H1 (cell line): ENCODE measurements at places on chromosomes 12 and 14. TPM values are rescaled to one million over a fixed set of nuclear protein-coding genes. Genes with fewer than 3 reads are reported as not detected.

DNA sequence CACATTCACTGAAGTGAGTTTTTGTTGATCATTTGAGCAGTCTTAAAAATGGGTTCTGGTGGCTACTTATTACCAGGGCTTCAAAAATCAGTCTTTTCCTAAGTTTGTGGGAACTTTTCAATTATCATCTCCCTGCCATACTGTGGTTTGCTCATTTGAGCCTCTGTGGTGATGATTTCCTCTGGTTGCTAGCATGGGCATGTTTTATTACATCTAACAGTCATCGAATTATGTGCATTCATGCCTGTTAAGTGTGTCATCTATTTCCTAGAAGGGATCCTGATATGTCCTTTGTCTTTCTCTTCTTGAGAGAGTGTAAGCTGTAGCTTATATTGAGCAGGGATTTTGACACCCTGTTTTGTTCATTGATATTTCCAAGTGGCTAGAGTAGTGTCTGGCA is 116.8 kb downstream of the WIF1 start:
- H3K27ac ChIP-seq, result no peak overlapping the region
- no peaks in the 10 kb centered on the region for H3K36me3 ChIP-seq
- DNase-seq, result no peak
- H3K4me1 ChIP-seq, result peaks cover 5% of the 10 kb centered on the region
- H3K4me3 ChIP-seq, result no peak overlapping the region

- no peaks in the 10 kb centered on the region for H3K27me3 ChIP-seq
- H3K36me3 ChIP-seq, result no peaks in the 10 kb centered on the region
- no peak overlapping the region for H3K4me3 ChIP-seq
- peaks cover 25% of the 10 kb centered on the region; the same call in 1 of the 2 replicates for H3K4me1 ChIP-seq
- DNase-seq, result no peak
- no peak overlapping the region for H3K27ac ChIP-seq
Observed at GRCh38 chr14:77043177-77043983, 14.9 kb upstream of the IRF2BPL start.

- no peaks in the 10 kb centered on the region for H3K27me3 ChIP-seq
- H3K27ac ChIP-seq, result no peak overlapping the region
- H3K4me3 ChIP-seq, result no peak overlapping the region
- no peaks in the 10 kb centered on the region for H3K36me3 ChIP-seq
- H3K4me1 ChIP-seq, result no peaks in the 10 kb centered on the region
Observed at GRCh38 chr12:39638178-39638577, 18.6 kb upstream of the ABCD2 start.

DNA sequence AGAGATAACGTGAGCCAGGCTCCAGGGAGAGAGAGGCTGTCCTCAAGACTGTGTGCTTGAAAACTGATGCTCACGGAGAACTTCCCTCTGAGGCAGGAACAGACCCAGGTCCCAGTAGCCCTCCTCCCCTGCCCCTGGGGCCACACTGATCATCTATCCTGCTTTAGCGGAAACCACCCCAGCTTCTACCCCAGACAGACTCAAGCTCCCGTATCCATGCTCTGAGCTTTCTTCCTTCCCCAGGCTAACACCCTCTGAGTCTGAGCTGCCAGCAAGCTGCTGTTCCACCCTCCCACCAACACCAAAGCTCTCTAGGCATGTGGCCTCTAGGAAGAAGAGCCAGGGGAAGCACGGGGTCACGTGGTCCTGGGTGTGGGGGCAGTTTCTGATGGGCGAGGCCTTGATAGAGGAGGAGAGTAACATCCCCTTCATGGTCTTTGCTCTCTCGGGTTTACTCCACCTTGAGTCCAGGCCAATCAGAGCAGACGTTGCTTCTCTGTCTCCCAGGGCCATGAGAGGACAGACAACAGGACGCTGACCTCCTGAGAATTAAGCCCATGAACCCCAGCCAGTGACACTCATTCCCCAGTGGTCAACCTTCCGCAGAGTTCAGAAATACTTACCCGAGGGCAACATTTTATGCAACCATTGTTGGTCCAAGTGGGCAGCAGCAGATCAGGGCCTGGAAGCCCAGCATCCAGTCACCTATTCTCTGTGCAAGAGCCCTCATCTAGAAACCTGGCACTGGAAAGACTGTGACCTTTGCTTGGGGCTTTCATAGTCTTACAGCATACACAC is 1.4 kb downstream of the PCK2 start:
- peak overlapping the region; percentile 77 for H3K4me3 ChIP-seq
- no peak for DNase-seq
- peaks cover 13% of the 10 kb centered on the region for H3K4me1 ChIP-seq
- H3K36me3 ChIP-seq, result peaks cover 12% of the 10 kb centered on the region; the same call in 1 of the 2 replicates

Gene CLMN
- 1.4 and 1.6 TPM in 2 replicates for polyA plus RNA-seq
